ENCODE measurements at places on chromosomes 7 and 10.
A peak's percentile ranks its signal among the peaks of the same experiment; 100 is the strongest.

DNA sequence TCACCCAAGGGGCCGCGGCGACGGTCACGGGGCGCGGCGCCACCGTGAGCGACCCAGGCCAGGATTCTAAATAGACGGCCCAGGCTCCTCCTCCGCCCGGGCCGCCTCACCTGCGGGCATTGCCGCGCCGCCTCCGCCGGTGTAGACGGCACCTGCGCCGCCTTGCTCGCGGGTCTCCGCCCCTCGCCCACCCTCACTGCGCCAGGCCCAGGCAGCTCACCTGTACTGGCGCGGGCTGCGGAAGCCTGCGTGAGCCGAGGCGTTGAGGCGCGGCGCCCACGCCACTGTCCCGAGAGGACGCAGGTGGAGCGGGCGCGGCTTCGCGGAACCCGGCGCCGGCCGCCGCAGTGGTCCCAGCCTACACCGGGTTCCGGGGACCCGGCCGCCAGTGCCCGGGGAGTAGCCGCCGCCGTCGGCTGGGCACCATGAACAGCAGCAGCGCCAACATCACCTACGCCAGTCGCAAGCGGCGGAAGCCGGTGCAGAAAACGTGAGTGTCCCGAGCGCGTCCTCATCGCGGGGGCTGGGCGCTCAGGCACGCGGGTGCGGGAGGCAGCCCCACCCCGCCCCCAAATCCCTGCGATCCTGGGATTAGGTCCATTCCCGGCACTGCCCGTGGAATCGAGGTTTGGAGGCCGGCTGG, 509 bp downstream of the AHR start:
- no peak for DNase-seq

DNA sequence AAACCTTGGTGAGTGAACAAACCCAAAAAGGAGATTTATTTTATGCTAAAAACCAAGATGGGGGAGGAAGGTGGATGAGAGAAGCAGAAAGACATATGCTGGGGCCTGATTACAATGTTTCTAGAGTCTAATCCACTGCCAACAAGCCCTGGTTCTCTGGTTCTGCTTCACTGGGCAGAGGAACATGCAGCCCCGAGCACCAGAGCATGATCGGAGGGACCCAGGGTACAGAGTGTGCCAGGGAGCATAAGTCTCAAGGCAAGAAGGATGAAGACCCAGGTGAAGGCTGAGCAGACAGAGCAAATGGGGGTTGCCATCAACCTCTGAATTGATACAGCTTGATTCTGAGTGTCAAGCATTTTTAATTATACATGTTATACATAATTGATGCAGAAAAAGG, 30.7 kb downstream of the SLC16A12 start:
- no peak for DNase-seq

- no peak for DNase-seq
These were observed 213.6 kb upstream of the FZD1 start for GRCh38 chr7:91050677-91051076.

DNA sequence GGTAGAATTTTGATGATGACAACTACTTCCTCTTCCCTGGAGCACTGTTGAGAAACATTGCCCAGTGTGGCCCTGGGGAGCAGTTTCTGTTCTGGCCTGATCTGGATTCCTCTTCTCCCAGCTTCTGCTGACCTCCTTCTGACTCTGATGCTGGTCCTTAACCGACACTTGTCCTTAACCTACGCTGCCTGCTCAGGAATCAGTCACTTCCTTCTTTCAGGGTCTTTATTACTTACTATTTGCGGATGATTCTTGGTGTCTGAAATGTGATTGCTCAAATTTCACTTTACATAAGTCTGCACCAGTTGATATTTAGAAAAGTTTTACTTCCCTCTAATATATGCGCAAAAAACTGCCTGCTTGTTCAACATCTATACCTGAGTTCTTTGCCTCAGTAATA, 164.1 kb downstream of the PTEN start:
- peak; percentile 97 for DNase-seq

DNA sequence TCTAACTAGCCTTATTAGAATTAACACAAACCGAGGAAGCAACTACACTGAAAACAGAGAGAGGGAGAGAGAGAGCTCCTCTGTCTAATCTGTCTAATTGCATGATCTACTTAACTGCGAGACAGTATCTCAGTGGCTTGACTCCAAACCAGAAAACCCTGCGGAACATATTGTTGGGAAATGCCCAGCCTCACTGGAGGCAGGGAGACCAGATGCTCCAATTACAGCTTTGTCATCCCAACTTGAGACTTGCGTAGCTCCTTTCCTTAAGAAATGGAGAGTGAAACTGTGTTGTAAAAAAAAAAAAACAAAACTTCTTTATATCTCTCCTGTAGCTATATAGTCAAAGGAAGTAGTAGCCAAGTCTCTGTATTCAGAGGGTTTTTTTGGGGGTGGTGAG, 52.0 kb upstream of the ZNRF2 start:
- no peak for DNase-seq

DNA sequence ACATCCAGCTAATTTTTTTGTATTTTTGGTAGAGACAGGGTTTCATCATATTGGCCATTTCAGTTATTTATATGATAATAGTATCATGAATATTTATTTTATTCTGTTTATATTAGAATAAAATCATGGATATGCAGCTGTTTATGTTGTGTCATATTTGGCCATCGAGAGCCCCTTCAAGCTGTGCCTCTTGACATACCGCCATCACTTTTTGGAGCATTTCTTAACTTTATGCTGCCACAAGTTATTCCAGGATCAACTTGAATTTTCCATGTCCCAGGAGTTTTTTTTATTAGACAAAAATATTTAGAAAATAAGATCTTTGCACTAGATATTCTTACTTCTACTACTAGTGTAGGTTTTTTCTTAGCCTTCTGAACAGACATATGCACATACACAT, 1067.0 kb upstream of the LRRTM3 start:
- no peak for DNase-seq

DNA sequence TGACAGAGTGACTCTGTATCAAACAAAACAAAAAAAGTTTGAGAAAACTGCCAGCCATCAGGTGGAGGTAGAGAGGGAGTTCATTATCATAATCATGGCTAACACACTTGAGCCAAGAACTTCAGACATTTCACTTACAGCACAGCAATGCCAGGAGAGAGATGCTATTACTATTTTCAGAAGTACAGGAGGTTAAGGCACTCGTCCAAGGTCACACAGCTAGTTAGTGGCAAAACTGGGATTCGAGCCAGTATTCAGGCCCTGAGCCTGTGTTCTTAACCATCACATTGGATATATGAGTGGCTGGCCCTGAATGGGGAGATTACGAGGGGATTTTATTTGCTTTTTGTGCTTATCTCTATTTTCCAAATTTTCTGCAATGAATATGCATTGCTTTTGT, 24.8 kb upstream of the UNC5B start:
- no peak for DNase-seq

- no peak for DNase-seq
These were observed 53.9 kb upstream of the SH2B2 start for GRCh38 chr7:102232611-102233286.

- no peak for DNase-seq
These were observed 97.9 kb downstream of the TSPAN12 start for GRCh38 chr7:120760050-120760449.

DNA sequence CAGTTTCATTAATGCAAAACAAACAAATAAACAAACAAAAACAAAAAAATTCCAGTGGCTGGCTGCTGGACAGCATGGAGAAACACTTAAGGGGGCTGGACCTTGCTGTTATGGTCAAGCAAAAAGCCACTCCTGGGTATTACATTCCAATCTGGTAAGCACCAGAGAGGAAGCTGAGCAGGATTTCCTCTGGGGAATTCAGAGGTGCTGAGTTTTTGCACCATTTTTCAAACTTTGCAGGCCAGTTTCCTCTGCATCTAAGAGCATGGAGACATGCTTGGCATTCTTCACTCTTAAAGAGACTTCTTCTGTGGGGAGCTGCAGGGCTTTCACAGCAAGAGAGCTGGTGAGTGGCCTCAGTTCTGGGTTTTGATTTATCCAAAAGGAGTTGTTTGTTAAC, 84.5 kb downstream of the FZD1 start:
- DNase-seq: no peak

GRCh38 chr10:13953371-13953770, 366.6 kb downstream of the PRPF18 start:
- no peak for DNase-seq

- DNase-seq: no peak
These were observed 846 bp upstream of the LFNG start for GRCh38 chr7:2518737-2519118.

DNA sequence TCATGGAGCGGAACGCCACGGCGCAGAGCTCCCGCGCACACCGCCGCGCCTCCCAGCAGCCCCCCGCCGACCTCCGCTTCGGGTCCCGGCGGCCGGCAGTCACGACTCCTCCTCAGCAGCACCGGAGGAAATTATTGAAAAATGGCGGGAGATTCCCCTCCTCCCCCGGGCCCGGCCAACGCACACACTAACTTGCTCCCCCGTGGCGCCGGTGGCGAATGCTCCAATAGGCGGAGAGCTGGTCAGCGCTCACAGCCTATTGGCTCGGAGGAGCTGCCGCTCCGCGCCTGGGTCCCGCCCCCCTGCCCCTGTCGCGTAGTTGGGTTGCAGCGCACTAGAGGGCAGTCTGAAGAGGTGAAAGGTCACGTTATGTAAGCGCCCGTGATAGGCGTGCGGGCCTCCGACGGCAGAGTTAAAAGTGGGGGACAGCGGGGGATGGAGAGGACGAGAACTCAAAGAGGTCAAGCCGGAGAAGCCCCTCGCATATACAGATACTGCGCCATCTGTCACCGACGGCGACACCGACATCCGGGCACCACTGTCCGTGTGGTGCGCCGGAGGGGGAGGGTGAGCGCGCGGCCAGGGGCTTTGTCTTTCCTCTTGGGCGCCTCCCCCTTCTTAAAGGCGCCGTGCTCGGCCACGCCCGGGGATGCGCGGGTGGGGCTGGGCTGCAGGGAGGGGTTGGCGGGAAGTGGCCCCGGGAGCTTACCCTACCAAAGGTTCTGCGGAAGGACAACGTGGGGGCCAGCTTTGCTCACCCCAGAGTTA, at the start of gene BAZ1B:
BAZ1B (minus strand) TSS at position 189 of the 768 bp plus-strand sequence. CDS start 360 bp downstream, outside the sequence.
- DNase-seq: peak; percentile 95

GRCh38 chr7:110944966-110945644, 145.8 kb upstream of the LRRN3 start:
- no peak for DNase-seq

- no peak for DNase-seq
These were observed 102.3 kb upstream of the BTBD16 start for GRCh38 chr10:122168598-122169394.

Data from AML-193 (cell line).